Mucosa of descending colon (tissue), 3 donors: ENCODE measurements at places on chromosomes 2 and 18. TPM values are rescaled to one million over a fixed set of nuclear protein-coding genes. Genes with fewer than 3 reads are reported as not detected.

- DNase-seq: no peak
Measured at GRCh38 chr18:37361335-37362157, 204.1 kb downstream of the CELF4 start.

DNA sequence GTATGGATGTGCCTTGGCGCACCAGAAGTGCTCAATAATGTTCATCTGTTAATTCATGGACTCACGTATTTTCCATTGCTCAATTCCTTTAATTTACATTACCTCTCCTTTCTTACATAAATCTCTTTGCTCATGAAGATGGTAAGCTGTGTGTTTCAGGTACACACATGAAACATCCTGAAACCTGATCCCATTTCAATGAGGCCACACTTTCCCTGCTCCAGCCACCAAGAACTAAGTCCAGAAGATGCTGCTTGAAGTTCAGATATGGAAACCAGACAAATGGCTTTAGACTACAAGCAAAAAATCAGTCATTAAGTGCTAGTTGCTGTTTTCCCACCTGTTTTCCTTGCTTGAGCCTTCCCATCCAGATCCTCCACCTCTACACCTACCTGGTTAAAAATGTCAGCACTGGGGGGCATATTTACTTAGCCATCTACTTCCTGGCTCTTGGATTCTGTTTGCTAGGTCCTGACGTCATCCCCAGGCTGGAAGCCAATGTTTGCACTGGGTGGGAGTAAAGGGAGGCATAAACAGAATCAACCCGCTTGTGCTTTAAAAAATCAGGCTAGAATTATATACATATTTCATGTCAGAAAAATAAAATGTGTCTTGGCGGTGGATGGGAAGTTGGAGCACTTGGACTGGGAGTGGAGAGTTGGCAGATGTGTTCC is 309.7 kb downstream of the OSR1 start:
- DNase-seq: peak; percentile 72

DNA sequence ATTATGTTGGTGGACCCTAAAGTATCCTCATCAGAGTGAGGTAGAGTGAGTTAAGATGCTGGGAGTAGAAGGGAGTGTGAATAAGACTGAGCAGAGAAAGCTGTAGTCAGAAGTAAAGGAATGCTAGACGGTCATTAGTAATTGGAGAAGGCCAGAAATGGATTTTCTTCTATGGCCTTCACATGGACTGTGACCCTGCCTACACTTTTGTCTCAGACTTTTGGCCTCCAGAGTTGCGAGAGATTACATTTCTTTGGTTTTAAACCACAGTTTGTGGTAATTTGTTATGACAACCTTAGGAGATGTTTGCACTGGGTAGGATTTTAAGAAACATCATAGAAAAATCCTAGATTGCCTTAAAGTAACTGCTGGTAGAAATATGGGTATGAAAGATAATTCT is 1267.7 kb upstream of the TMEFF2 start:
- no peak for DNase-seq

DNA sequence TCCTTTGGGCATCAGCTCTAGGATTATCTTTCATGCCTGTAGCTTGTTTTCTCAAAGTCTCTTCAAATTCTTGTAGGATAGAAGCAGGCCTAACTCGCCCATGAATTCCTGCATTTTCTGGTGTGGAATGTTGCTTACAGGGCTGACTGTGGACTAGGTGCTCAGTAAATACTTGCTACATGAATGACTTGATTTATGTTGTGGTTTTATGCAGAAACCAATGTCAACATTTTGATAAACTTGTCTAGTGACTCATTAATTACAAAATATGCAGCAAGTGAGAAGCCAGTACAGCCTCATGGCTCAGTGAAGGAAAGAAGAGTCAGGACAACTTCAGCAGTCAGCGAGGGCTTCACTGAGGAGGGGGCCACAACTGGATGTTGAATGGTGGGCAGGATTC is 110.6 kb upstream of the SIX2 start:
- DNase-seq: no peak

GRCh38 chr2:79511320-79511951 is 1.4 kb upstream of the CTNNA2 start:
- DNase-seq: peak; percentile 72

- no peak for DNase-seq
Measured at GRCh38 chr2:78928502-78928901, 97.0 kb upstream of the REG3G start.

DNA sequence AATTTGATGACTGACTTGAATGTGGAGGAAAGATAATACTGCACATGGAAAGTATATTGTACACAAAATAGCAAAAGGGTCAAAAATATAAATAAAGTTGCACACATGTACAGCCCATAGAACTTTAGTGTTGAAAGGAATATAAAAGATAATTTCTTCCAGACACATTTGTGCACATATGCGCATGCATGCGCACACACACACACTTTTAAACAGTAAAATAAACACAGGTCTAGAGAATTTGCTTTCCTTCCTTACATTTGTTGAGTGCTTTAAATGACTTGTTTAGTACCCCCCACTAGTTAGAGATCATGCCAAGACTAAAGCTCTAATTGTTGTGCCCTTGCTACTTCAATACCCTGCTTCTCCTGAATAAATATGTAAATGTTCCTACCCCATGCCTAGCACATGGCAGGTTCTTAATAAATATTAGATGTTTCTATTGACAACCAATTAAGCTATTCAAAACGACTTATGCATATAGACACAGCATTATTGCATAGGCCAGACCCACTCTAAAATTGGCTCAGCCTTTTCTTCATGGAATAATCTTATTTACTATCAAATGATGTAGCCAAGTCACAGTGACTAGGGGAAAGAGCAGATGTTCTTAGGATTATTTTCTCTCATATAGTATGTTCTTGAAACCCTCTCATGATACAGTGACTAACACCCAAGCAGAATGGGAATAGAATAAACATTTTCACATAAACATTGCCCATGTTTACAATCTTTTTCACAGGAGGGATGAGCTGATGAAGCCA is 165.5 kb upstream of the ACVR2A start:
- no peak for DNase-seq

- DNase-seq: peak; percentile 86
Measured at GRCh38 chr2:68774569-68775271, 40.1 kb downstream of the ARHGAP25 start.

DNA sequence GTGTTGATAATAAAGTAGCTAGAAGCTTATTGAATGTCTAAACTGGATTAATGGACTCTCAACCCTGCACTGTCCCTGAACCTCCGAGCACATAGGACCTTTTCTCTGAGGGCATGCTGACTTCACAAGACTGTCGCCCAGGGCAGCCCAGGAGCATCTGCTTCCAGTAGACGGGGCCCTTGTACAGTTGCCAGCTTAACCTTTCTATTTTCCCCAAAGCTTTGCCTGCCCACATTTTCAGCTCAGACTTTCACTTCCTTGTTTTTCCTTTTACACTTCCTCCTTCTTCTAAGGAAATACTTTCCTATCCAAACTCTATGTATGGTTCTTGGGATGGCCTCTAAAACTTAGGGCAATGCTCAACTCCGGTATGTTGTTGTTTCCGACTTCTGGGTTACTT is 1.3 kb downstream of the VWA3B start:
- no peak for DNase-seq

DNA sequence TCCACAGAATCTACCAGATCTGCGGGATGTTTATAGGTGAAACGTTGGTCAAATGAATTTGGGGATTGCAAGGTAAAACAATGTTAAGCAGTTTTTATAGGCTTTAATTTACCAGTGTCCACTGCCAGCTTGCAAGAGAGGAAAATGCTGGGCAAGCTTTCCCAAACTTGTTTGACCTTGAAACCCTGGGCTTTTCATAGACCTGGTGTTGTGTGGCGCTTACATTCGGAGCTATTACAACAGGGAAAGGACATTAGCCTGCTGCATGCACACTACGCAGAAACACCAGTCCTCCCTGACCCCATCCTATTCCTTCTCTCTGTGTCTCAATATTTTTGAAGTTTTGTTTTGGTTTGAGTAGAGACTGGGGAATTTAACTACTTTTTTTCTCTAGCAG is 59.6 kb upstream of the AGPS start:
- no peak for DNase-seq

DNA sequence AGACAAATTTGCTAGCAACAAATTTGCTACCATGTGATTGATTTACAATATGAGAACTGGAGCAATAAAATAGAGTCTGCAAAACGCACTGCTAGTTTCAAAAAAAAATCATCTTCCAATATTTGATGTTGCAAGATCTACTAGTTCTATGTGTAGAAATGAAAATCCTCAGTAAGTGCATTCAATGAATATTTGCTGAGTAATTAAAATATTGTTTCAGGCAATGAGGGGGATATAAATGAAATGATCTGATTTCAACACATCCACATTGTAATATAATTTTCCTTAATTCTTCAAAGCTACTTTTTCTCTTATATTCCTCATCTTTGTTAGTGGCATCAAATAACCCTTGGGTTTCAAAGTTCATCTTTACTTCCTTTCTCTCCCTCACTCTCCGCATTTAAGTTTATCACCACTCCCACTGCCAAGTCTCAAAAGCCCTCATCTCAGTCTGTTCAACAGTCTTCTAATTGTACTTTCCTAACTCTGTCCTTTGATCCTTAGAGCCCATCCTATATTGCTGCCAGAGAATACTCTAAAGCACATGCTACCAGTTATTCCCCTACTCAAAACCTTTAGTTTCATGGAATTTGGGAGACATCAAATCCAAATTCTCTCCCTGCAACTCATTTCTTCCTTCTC is 6.2 kb downstream of the OSGEPL1 start:
- no peak for DNase-seq

DNA sequence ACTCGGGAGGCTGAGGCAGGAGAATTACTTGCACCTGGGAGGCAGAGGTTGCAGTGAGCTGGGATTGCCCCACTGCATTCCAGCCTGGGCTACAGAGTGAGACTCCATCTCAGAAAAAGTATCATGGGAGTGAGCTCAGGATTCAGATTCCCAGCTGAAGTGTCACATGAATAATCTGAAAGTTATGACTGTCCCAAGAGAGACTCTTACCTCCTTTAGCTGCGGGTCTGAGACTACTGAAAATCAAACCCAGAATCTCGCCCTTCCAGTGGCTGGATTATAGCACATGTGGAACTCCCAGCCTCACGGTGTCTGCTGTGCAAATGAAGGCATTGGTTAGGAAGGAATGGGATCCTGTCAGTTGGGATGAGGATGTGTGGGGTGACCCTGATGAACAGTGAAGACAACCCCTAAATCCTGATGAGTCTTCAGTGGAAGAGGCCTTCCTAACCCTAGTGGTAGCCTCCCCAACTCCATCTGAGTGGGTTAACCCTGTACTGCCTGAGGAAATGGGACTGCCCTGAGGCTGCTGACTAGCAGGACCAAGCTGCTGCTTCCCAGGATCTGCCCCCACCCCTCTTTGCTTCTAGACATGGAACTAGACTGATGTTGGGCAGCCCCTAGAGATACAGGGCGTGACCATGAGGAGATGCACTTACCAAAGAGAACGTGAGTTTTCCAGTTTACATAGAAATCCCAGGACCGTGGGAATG is 16.5 kb downstream of the BOK start:
- DNase-seq: no peak

- DNase-seq: no peak
Measured at GRCh38 chr2:185227391-185227790, 511.2 kb upstream of the FSIP2 start.

ANO7 gene
- 106 TPM for total RNA-seq

FBXO48 gene
- 1.5 TPM for total RNA-seq

SERPINB11 gene
- not detected for total RNA-seq

CIAO1 gene
- total RNA-seq: 60.6 TPM

SERPINB4 gene
- total RNA-seq: not detected

ELOA2 gene
- total RNA-seq: not detected

COPS7B gene
- total RNA-seq: 34.1 TPM

REG1B gene
- total RNA-seq: 1.2 TPM

AMER3 gene
- total RNA-seq: 0.16 TPM

LONRF2 gene
- total RNA-seq: 0.41 TPM

GREB1 gene
- total RNA-seq: 1.6 TPM
